Stimulated activated CD4-positive, alpha-beta T cell treated with anti-CD3 and anti-CD28 coated beads, Interleukin-4, amount 100 ng/mL, for 24 hours (primary cell): ENCODE measurements at places on chromosomes 3 and 15.

DNA sequence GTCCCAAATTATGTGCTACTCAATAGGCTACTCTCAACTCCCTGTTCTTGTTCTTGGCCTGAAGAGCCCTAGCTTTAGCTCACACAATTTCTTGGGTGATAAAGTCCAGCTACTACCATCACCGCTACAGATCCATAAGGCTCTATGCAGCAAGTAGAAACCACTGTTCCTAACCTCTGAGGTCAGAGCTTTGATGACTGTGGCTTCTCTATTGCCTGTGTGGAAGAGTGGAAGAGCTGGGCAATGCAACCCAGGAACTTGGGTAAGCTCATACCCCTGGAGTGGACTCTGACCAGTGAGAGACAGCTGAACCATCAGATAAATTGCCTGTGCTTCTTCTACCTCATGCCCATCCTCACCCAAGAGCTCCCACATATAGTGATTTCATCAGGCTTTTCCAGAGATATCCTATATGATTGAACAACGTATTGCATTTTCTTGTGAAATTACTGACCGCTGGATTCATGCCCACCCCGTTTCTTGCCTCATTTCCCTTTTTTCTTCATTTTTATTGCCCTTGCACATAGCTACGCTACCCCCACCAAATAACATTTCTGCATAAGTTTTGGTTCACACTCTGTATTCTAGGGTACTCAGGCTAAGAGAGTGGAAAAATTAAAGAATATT is 172.3 kb upstream of the MBNL1 start:
- no peak for DNase-seq

DNA sequence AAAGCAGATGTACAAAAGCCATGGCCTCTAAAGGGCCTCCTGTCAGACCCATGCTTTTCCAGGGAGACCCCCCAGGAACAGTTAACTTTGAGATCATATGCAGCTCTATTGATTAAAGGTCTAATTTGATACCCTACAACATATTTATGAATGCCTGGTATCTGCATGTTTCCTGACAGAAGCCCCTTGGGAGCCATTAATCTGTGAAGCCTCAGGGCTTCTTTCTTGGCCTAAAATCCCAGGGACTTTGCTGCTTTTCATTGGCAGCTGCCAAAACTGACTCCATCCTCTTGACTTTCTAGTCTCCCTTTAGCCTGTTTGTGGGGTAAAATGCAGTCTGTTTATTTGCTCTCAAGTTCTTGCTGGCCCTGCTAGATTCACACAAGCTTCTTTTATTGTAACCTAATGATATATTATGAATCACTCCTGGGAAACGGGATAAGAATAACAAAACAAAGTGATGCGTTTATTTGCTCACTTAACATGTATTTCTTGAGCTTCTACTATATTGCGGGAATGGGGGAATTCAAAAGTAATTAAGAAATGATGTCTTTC is 257.0 kb downstream of the LSAMP start:
- DNase-seq: no peak

DNA sequence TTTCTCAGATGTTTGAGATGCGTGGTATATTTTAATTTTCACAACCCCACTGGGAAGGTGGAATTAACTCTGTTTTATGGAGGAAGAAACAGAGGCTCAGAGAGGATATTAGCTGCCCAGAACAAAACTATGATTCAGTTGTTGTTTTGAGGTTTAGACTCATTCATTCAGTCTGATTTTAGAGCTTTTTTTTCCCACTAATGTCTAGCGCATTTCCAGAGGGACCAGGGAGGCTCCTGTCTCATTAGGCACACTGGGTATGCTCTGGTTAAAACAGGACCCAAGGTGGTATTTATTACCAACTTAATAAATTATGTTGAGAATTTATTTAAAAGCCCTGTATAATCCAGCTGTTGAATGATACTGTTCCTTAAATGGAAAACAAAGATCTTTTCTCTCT is 272.0 kb upstream of the RGMA start:
- DNase-seq: no peak

DNA sequence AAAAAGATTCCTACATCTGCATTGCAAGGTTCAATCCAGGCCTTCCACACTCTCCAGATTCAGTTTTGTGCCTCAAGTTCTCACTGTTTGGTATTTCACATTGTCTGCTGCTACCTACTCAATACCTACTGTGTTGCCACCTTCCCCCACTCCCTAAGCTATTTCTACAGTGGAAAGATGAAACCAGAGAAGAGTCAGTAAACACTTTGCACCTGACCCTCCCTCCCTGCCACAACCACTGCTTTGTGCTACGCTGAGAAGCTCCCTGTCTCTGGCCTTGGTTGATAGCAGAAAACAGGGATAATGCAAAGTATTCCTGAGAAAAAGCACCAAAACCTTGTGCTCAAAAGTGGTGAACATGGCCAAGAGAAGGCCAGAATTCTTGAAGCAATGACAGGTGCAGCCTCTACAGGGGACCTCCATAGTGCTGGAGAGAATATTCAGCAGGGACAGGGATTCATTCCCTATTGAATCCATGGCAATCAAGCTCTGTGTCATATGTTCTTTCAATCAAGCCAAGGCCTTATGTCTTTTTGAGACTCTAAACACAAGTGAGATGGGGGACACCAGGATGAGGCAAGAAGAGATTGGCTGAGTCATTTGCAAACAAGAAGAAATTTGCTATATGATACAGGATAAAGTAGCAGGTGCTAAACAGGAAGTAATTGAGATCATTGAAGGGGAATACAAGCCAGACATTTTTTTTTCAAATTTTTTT is 83.5 kb upstream of the LIPC start:
- no peak for DNase-seq

GRCh38 chr15:32828507-32829186 is 110.8 kb downstream of the GREM1 start:
- DNase-seq: no peak

GRCh38 chr3:94927175-94927574 is 864.3 kb downstream of the NSUN3 start:
- no peak for DNase-seq

GRCh38 chr15:38128921-38129320 is 123.7 kb upstream of the SPRED1 start:
- DNase-seq: no peak

DNA sequence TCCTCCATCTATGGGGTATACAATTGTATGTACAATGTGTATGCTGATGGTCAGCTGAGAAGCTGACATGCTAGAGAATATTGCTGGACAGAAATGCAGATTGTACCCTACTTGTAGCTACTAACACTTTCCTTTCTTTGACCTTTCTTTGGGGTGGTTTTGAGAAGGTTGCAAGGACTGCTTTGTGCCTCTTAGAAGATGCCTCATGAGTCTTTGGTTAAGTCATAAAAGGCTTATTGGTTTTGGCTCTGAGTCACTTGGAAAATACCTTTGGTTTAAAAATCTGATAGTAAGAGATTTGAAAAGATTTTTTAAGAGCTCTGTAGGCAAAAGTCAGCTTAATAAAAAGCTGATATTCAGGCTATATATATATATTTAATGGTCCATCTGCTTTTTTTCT is 71.5 kb downstream of the ZMAT3 start:
- DNase-seq: no peak

DNA sequence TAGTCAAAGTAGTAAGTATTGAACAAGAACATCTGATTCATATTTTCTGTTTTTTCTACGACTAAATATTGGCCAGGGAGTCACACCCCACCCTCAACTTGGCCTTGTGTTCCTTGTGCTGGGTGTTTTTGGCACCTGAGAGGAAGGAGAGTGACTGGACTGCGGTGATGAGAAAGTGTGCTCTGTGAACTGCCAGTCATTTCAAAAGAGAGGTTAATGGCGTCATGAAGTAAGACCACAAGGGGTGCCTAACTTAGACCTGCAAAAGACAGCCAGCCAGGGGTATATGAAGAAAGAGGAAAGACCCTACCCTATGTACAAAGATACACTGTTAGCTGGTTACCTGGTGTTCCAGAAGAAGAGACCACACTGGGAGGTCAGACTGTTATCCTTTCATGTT is 58.4 kb upstream of the COL8A1 start:
- no peak for DNase-seq

DNA sequence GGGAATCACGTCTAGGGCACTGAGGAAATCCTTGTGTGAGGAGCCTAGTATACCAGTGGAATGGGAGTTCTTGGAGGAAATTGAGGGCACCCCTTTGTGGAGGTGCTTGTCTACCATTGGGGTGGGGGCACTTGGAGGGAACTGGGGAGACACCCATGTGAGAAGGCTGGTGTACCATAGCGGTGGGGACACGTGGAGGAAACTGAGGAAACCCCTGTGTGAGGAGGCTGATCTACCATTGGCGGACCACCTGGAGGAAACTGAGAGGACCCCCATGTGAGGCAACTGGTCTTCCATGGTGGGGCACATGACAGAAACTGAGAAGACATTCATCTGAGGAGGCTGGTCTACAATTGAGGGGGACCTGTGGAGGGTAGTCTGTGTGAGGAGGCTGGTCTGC is 164.5 kb downstream of the FBLN2 start:
- no peak for DNase-seq
